ENCODE measurements at places on chromosomes 4 and X.
A peak's percentile ranks its signal among the peaks of the same experiment; 100 is the strongest.

DNA sequence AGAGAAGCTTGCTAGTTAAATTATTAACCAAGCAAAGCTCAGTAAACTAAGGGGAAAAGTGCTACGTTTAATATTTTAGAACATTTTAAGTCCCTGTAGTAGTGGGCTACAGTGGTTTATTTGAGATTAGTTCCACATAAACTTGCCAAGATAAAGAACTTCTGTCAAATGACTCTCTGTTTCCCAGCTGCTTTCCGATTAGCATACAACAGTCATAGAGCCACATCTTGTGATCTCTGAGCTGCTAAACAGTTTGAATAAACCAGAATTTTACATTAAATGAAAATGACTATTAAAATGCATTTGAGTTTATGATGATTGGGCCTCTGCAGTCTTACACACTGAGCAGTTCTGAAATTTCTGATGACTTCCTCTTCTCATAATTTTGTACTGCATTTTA, 568.5 kb downstream of the IQCM start:
- DNase-seq, result no peak

- no peak for DNase-seq
Observed at GRCh38 chr4:146439999-146440398, 81.7 kb downstream of the SLC10A7 start.

DNA sequence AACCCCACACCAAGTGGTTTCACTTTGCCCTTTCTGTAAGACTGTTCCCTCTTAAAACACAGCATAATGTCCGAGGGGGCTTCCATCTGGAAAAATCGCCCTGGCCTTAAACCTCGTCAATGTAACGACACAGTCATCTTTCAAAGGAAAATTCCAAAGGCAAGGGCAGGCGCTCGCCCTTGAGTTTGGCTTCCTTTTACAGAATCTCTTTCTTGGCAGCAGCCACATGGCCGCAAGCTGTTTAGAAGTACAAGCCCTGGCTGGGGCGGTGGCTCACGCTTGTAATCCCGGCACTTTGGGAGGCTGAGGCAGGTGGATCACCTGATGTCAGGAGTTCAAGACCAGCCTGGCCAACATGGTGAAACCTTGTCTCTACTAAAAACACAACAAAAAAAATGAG, 27.1 kb upstream of the GRPEL1 start:
- DNase-seq, result no peak

DNA sequence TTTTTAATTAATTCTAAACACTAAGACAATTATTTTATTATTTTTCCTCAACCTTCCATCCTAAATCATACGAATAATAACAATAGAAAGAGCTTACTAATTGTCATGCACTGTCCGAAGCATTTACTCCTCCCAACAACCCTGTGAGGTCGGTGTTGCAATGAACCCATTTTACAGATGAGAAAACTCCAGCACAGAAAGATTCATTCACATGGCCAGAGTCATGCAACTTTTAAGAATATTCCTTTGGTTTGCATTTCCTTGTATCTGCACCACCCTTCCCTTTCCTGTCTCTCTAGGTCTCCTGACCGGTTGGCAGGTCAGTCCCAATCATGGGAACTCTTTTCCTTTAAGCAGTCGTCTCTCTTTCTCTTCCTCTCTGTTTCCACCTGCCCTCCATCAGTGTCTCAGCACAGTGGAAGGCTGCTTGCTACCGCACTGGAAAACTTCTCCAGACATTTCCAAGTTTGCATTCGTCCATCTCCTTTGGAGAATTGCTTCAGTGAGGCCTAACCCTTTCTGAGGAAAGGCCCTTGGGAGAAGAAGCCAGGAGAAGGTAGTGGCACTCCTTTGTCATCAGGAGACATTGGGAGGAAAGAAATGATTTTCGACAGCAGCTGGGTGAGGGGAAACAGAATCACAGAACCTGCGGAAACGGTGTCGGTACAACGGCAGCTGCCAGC, 1.9 kb upstream of the TMSB4X start:
- peak; percentile 60 for DNase-seq

GRCh38 chrX:49111791-49112190, 11.7 kb downstream of the GPKOW start:
- DNase-seq, result no peak

DNA sequence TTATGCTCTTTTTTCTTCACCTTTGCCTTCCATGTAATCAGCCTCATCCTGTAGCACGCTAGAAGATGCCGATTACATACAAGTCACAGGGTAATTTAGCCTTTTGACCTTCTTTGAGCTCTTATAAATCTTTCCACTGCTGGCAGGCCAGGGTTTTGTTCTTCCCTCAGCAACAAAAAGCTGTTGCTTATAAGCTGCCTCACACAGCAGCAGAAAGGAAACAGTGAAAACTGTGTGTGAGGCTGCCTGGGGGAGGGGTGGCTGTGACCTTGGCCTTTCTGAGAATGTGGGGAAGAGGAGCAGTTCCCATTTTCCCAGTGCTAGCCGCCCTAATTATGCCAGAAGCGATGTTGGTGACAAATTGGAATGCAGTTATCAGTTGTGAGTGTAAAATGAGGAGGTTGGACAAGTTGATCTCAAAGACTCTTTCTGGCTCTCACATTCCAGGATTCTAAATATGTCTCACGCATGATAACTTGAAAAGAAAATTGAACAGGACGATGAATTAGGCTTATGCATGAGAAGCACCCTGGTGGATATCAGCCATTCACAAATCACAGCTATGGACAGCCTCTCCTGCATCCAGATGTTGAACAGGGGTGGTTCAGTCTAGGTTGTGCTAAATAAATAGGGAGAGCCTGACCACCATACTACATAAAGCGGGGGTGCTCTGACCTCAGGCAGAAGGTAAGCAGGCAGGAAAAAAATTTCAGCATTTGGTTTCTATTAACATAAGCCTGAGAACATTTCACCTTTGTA, 25.7 kb downstream of the SLITRK2 start:
- no peak for DNase-seq

DNA sequence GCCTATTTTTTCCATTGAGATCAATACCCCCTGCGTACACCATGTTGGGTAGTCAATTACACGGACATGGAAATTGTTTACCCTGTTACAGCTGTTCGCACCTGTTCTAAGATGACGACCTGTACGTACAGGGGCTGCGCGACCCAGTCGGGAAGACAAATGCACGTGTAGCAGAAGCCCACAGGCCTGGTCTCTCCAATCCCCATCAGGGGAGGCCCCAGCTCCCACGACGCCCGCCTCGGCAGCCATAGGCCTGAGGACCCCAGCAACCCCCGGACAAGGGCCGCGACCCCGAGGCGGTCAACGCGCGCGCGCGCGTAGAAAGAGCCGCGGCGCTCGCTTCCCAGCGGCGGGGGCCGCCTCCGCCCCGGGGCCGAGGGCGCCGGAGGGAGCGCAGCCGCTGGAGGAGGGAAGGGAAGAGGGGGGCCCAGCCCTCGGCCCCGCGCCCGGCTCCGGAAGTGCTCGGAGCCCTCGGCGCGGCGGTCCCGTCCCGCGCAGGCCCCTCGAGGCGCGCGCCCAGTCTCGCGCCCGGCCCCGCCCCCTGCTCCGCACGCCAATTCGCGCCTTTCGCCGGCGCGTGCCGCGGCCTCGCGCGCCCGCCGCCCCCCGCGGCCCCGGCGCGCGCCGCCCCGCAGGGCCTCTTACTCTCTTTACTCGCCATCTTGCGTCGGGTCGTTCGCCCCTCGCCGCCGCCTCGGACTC, 618 bp downstream of the RBBP7 start:
- peak; percentile 23 for DNase-seq

- DNase-seq, result no peak
Observed at GRCh38 chr4:1473718-1474117, 67.5 kb upstream of the NKX1-1 start.

- DNase-seq, result no peak
Observed at GRCh38 chr4:81453024-81453423, 18.7 kb downstream of the RASGEF1B start.

DNA sequence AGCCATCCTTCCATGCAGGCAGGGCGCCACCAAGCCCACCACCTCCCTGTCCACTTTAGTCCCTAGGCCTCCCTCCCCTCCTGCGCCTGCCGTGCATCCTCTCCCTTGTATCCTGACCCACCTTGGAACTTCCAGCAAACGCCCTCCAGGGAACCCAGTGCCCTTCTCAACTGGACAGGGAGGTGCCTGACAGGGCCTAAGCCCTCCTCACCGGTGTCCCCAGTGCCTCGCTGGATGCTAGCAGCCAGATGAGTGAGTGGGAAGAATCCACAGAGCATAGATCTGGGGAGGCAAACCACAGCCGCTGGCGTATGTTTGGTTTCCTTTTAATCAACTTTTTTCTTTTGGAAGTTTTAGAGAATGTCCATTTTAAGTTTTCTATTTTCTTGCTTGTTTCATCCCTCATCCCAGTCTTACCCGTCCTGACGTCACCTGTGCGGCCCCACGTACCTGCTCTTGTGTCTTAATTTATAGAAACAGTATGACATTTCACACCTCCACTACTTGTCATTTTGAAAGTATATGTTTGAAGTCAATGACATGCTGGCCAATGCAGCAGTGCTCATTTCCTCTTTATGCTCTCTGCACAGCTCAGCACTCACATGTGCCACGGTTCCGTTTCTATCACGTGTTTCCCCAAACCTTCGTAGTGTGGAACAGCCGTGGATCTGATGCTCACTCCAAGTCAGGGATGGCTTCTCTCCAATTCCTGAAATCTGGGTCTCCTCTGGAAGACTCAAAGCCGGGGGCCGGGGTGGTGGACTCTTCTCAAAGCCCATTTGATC, 3.4 kb upstream of the HMX1 start:
- peak; percentile 8 for DNase-seq

- DNase-seq, result no peak
Observed at GRCh38 chr4:86100539-86101215, 259.2 kb downstream of the MAPK10 start.

DNA sequence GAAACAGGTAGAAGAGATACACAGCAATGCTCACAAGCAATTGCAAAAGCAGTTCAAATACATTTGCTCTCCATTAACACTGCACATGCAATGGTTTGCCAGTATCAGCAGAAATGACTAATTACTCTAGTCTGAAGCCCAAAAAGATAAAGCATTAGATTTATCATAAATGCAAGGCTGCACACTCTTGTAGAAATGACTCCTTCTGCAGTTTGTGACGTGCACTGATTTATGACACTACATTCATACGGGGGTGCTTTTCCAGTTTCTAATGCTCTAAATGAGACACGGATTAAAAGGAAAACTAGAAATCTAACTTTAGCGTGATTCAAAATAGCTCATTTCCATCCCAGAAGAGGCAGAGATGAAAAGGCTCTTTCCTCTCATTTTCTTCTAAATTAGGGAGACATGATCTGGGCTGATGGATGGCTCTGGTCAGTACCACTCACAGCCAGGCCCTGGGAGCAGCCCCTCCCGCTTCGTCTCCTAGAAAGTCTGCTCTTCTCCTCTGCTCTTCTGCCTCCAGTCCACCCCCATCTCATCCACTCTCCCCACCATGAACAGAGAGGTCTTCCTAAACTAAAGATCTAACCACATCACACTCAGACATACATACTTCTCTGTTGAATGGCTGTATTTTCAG, 33.2 kb downstream of the PPP2R2C start:
- no peak for DNase-seq

DNA sequence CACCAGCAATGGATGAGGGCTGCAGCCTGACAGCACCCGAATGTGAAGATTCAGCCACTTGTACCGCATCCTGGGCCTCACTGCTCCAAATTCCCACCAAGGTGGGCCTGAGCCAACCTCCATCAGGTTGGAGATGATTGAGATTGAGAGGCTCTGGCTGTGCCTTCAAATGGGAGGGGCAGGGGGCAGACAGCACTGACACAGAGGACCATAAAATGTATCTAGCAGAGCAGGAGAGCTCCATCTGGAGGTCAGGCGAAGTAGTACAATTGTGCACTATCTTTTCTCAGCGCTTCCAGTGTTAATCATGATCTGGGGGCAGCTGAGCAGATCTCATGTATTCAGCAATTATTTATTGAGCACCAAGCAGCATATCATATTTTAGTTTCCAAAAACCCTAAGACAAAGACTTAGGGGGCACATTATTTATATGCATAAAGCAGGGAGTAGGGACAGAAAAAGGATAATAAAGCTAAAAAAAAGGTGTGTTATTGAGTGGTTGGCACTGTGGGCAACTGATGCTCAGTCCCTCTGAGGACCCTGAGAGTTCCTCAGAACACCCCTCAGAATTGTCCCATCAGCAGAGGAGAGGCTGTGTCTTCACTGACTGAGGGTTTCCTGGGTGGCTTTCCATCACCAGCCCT, 31.6 kb upstream of the C1QTNF7 start:
- DNase-seq, result peak; percentile 53

DNA sequence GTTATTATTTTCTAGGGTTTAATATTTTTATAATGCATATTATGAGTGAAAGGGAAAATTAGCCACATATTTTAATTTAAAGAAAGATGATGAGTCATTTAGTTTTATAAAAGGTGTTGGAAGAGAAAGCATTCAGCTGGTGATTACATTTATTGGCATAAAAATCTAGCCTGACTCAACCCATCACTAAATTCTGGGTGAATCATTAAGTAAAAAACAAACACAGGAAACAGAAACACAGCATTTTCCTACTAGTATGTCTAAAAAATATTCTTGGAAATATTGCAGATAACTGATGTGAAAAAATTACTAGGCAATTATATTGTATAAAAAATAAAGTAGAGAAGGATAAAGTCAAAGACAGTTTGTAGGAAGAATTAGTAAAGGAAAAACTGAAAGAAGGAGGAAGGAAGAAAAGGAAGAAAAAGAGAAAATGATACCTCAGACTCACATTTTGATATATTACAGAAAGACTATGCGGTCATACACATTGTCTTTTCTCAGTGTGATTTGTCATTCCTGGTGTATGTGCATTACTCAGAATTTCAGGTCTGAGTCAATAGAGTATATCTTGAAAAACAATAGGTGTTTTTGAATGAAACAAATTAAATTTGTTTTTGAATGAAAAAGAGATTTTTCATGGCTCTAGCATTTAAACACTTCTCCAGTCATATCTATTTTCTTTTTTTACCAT, 48.0 kb upstream of the SPOCK3 start:
- DNase-seq, result no peak

GRCh38 chr4:3290476-3290875, 2.3 kb upstream of the RGS12 start:
- no peak for DNase-seq

GRCh38 chr4:121336706-121337105, 44.1 kb downstream of the QRFPR start:
- DNase-seq, result no peak

- DNase-seq, result no peak
Observed at GRCh38 chr4:42573249-42573648, 83.7 kb downstream of the ATP8A1 start.

DNA sequence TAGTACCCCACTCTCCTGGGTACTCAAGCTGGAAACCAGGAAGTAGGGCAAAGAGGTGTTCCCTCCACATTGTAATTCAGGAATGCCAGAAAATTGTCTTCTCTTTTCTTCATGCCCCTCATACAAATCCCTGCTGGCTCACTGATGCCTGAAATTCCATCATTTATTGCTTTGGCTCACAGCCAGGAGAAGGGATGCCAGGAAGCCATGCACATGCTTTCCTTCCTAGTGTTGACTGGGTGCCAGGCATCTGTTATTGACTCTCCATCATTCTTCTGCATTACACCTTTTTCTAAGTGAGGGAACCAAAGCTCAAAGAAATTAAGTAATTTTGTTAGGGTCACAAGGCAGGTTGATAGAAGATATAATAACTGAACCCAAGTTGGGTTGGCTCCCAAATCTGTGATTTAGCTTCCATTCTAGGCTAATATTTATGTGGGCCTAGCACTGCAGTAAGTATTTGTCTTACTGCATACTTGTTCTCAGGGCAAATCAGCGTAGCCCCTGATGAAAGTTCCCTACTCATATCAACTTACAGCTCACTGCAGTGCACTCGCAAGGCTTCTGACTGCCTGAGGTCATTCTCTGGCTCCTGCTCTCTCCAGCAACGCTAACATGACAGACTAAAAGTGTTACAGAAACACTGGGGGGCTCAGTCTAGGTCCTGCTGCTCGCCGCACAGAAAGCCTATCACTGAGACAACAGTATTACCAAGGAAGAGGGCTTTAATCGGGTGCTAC, 89.0 kb downstream of the TRAPPC11 start:
- DNase-seq, result no peak
